Right ventricle myocardium superior (tissue), 1 donor: ENCODE measurements at places on chromosomes 6 and 20. TPM values are rescaled to one million over a fixed set of nuclear protein-coding genes. Genes with fewer than 3 reads are reported as not detected.

Gene ALDH8A1
- total RNA-seq = 0.19 TPM

Gene GNAS-AS1
- 0.13 TPM for total RNA-seq

Gene MUCL3
- total RNA-seq = not detected

Gene AIF1
- 17.7 TPM for total RNA-seq

Gene KIAA1755
- 5.4 TPM for total RNA-seq

Gene TRAPPC3L
- total RNA-seq = 0.11 TPM

Gene DEFB132
- not detected for total RNA-seq

Gene METTL24
- total RNA-seq = 0.91 TPM

Gene RNF39
- not detected for total RNA-seq

Gene SYCP2L
- 0.75 TPM for total RNA-seq

Gene FILIP1
- total RNA-seq = 160 TPM

Gene C6orf132
- total RNA-seq = 1.9 TPM

Gene LST1
- total RNA-seq = 5.5 TPM

Gene ADGRF4
- total RNA-seq = not detected

Gene CASS4
- 0.40 TPM for total RNA-seq

Gene TTLL9
- not detected for total RNA-seq

Gene DEF6
- 0.97 TPM for total RNA-seq

Gene DEFB113
- total RNA-seq = not detected

Gene ADGRF5
- total RNA-seq = 41.1 TPM

DNA sequence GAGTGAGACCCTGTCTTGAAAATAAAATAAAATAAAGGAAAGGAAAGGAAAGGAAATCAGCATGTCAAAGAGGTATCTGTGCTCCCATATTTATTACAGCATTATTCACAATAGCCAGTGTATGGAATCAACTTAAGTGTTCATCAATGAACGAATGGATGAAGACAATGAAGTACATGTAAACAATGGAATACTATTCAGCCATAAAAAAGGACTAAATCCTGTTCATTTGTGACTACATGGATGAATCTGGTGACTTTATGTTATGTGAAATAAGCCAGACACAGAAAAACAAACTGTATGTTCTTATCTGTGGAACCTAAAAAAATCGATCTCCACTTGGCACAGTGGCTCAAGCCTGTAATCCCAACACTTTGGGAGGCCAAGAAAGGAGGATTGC is 28.0 kb upstream of the TOP1 start:
- DNase-seq = no peak

DNA sequence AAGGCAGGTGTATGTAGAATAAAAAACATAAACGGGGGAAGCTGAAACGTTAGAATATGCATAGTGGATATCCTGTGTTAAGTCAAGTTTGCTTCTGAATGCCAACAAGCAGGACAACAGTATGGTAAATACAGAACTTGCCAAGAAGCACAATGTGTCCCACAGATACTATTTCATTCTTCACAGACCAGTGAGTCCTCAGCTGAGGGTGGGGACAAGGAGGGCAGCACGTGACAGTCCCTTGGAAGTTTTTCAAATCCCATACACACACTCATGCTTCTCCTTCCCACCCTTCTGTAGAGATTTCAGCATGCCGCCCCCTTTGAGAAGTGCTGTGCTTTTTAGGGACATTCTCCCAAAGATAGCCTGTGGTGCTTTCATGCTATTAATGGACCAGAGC is 268.5 kb upstream of the ECI2 start:
- no peak for DNase-seq

DNA sequence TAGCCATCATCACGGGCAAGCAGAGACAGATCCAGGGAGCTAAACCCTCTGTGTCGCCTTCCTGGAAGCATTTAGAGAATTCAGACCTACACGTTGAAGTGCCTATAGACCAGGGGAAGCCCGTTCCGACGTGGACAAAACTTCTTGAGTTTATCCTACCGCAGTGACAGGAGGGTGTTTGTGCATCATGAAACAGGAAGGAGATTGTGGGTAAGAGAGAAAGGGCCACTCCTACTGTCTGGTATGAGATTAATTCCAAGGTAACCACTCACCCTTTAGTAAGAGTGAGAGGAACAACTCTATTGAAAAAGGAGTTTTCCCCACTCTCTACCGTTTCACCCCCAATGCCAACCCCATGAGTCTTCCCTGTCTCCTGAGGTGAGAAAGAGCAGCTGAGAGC is 133.7 kb downstream of the TFAP2C start:
- DNase-seq = no peak

GRCh38 chr6:136893187-136893586 is 28.9 kb upstream of the SLC35D3 start:
- no peak for DNase-seq

DNA sequence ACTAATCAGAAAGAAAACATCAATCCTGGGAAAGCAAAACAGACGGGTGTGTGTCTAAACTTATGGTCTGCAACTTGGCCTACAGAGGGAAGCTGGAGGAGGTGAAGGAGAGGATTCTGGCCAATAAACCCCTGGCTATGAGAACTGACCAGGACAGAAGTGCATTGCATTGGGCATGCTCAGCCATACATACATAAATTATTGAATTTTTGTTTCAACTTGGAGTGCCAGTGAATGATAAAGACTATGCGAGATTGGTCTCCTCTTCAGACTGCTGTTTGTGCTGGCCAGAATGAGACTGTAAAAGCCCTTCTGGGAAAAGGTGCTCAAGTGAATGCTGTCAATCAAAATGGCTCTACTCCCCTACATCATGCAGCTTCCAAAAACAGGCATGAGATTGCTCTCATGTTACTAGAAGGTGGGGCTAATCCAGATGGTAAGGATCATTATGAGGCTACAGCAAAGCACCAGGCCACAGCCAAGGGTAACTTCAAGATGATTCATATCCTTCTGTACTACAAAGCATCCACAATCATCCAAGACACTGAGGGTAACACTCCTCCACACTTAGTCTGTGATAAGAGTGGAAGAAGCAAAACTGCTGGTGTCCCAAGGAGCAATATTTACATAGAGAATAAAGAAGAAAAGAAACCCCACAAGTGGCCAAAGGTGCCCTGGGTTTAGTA is 17.4 kb downstream of the ADNP start:
- no peak for DNase-seq

- DNase-seq = no peak
Observed at GRCh38 chr6:53679446-53679933, 13.9 kb upstream of the KLHL31 start.

- no peak for DNase-seq
Observed at GRCh38 chr20:2022163-2022562, 28.3 kb upstream of the PDYN start.

DNA sequence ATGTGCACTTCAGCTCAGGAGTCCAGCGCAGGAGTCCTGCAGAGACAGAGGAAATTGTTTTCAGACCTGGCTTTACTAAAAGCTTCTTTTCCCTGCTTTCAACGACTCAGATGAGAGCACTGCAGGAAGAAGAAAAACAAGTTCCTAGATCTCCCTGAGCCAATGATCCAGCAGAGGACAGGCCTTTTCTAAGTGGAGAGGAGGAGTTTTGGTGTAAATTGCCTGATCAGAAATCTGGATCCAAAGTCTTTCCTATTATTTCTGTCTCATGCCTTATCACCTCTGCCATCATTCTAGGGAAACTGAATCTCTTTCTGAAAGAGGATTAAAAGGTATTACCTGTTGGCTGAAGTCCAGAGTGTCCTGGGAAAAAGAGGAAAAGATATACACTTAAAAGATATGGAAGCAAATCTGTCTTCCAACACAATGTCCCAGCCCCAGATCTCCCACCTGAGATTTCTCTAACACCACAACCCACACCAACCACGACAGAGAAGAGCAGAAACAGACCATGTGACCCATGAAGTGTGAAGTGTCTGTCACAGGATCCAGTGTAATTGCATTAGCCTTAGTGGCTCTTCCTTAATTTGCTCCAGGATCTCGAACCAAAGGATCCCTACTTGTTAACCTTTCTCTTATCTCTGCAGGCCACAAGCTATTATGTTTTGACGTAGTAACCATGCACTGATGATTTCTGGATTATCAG is 23.1 kb upstream of the HLA-DRB5 start:
- DNase-seq = no peak

- no peak for DNase-seq
Observed at GRCh38 chr6:32086661-32087573, 22.2 kb downstream of the TNXB start.

GRCh38 chr20:63036291-63036690 is 29.5 kb upstream of the BHLHE23 start:
- DNase-seq = peak; percentile 26

DNA sequence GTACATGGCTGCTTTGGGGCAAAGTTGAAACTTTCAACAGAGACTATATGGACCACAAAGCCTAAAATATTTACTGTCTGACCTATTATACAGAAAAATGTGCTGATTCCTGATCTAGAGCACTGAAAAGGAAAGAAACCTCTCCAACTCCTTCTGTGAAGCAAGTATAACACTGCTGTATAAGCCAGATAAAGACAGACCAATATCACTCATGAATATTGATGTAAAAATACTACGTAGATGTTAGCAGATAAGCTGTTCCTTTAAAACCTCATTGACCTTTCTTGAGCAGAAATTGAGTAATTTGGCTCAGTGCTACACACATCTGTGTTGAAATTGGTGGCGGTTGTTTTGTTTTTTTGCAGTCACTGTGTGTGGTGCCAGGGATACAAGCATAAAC is 69.9 kb upstream of the HDAC2 start:
- no peak for DNase-seq

- no peak for DNase-seq
Observed at GRCh38 chr6:128531696-128532095, 11.3 kb upstream of the PTPRK start.

DNA sequence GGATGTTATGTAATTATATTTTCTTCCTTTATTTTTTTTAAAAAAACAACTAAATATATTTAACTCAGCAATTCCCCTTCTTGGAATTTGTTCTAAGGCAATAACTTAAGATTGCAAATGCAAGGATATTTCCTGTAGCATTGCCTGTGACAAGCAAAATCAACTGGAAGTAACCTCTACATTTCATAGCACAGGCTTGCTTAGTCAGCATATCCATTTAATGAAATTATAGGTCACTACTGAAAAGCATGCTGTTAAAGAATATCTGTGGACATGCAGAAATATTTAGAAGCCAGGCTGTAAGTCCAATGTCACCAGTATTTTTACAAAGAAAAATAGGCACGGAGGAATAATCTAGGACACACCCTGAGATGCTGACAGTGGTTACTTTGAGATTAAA is 8.7 kb upstream of the MEP1A start:
- no peak for DNase-seq

DNA sequence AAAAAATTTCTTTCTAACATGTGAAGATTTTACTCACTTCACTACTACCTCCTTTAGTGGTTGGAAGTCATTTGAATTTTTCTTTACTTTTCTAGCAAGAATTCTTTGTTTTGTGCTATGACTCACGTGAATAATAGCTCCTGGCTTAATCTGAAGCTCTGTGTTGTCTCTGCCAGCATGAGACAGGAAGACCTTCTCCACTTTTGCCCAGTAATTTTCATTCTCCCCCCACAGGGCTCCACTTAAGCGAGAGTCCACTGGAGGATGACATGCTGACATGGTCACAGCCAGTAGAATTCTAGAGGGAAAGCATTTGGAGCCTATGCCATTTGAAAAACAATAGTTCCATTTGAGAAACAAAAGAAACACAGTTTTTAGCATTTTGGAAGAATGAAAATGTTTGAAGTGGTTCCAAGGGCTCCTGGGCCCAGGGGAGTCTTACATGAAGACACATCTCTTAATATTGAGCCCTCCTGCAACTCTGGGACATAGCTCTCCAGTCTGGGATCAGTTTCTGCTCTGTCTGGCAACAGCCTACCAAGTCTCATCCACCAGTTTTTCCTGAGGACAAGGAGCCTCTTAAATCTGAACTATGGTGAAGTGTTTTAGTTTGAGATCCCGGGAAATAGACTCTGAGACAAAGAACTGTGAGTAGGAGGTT is 231.4 kb downstream of the PAX1 start:
- DNase-seq = no peak

DNA sequence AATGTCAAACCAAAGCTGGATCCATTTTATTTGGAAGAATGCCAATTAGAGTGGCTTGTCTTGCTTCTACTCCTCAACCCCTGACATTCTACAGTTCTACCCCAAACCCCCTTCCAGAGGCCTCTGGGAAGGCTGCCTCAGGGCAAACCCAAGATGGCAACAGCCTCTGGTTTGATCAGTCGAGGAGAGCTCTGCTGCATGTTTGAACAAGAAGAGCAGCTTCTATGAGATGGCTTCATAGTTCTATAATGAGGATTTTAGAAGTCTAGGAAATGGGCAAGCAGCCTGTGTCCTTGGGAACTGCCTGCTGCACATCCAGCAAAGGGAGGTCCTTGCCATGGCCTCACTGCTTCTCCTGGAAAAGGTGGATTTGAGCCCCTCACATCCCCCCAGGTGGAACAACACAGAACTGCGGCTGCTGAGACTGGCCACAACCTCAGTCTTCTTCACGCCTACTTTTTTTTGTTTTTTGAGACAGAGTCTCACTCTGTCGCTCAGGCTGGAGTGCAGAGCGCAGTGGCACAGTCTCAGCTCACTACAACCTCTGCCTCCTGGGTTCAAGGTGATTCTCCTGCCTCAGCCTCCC is 37.9 kb downstream of the ZC3H12D start:
- no peak for DNase-seq

- DNase-seq = peak; percentile 42
Observed at GRCh38 chr6:15420959-15421438, 175.1 kb downstream of the JARID2 start.

- DNase-seq = no peak
Observed at GRCh38 chr6:118993803-118994251, 58.9 kb upstream of the MCM9 start.

DNA sequence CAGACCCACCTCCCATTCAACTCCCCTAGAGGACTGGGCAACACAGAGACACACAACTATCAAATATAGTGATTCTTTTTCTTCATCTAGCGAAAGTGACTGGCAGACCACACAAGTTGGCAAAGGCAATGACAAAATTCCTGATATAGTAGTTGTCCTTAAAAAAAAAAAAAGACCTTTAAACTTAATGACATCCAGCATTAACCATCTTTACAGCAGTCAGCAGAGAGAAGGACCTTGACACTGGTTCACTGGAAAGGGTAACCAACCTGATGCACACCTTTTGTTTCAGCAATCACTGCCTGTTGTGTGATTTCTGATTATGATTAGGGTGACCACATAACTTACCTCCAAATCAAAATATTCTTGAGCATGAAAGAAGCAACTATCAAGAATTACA is 1.7 kb upstream of the CNKSR3 start:
- no peak for DNase-seq

DNA sequence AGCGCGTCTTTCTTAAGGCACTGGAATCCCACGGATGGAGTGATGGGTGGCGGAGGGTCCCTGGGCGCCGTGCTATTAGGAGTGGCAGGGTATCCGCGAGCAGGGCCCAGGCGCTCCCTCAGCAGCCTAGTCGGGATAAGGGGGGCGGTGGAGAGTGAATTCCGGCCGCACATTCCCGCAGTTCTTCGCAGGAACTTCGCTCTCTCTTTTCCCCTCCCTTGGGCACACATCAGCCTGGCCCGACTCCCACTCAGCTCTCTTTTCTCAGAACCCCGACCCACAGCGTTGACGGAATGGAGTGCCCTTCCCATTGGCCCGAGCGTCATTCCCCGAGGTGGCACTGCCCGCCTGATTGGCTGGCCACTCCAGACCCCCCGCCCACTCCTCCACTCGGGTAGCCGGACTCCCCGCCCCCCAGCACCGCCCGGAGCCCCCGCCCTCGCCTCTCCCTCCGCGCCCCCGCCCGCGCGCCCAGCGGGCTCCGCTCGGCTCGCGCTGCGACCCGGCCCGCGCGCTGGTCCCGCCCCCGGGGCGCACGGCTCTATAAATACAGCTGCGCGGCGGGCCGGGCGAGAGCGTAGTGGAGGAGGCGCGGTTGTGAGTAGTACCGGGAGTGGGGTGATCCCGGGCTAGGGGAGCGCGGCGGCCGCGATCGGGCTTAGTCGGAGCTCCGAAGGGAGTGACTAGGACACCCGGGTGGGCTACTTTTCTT is at the start of gene ID4:
Gene ID4, plus strand, starts transcription at position 572 of the 712 bp plus-strand sequence. CDS start 385 bp downstream, outside the sequence.
- DNase-seq = peak; percentile 94

GRCh38 chr6:158060455-158061360 is 79.0 kb downstream of the SYNJ2 start:
- DNase-seq = peak; percentile 91
